ENCODE measurements at places on chromosomes 1 and 21.
A peak's percentile ranks its signal among the peaks of the same experiment; 100 is the strongest.

DNA sequence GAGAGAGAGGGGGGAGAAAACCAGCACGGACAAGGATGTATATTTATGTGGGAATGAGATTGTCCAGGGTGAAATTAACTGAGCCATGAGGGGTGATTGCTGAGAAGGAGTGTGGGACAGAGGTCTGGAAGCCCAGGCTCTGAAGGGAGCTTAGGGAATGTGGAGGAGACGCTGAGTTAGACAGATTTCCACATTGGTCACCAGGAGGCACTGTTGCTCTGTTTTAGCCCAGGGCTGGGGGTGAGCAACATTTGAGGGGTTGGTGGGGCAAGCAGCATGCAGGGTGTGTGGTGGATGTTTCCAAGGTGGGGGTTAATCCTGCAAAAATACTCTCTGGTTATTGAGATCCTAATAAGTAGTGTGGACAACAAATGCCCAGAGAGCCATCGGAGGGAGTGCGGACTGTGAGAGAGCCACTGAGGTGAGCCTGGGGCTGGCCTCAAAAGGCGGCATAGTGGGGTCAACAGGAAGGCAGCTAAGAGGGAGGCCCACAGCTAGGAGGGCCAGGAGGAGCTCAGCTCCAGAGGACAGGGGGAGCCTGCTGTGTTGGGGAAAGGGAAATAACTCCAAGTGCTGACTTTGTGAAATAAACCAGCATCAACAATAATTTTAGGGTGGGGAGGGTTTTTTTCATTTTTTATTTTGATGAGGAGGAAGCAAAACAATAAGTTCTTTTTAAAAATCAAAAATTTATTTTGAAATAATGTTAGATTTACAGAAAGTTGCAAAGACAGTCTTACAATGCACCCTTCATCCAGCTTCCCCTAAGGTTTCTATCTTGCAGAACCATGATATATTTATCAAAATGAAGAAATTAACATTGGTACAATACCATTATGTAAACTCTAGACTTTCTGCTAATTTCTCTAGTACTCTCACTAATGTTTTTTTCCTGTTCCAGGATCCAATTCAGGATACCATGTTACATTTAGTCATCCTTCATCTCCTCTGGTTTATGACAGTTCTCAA lies 82.8 kb upstream of the CD34 start:
- DNase-seq: no peak

DNA sequence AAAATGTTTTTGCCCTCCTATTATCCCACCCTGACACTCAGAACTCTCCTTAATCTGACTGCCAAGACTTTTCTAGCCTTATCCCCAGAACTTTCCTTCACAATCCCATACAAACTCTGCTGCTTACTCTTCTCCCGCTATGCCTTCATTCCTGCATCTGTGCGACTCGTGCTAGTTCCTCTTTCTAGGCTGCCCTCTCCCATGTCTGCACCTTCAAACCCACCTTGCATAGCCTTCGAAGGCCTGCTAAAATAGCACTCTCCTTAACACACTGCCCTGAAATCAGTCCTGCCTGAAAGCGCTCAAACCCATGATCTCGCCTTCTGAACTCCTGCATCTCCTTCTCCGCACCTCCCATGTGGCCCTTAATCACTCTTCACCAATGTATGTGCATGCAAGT lies 2.5 kb upstream of the NCF2 start:
- no peak for DNase-seq

DNA sequence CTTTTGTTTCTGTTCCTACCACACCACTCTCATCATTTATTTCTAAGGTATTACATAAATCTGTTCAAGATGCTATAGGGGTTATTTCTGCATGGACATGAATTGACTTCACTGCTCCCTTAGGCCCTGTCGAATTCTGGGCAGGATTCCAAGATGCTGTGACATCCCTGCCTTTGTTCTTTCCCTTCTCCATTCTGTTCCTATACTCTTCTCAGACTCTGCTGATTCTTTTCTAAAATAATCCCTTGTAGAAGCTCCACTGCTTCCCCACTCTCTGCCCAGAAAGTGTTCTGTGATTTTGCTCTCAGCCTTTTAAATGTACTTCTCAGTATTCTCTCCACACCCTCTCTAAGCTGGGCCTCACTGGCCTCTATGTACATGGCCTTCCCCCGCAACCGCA lies 99.2 kb downstream of the PHTF1 start:
- DNase-seq: no peak

- no peak for DNase-seq
Measured at GRCh38 chr1:107451715-107452114, 310.9 kb downstream of the NTNG1 start.

DNA sequence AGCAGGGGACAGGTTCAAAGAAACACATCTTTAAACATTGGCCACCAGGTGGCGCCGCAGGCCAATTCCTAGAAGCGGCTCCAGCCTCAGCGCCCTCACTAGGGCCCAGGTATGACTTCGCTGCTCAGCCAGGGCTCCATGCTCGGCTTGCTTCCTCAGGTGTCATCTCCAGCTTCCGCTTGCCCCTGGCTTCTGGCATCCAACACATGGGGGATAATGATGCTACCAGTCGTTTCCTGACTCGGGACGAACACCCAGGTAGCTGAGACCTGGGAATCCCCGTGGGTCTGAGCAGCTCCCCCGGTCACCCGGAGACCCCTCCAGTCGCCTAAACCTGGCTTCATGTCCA lies 8.5 kb upstream of the MEX3A start:
- DNase-seq: peak; percentile 84

GRCh38 chr1:2380816-2381591 lies 10.3 kb downstream of the MORN1 start:
- DNase-seq: no peak

GRCh38 chr21:26801498-26801897 lies 43.7 kb downstream of the ADAMTS1 start:
- no peak for DNase-seq

GRCh38 chr1:226985239-226985838 lies 45.2 kb downstream of the COQ8A start:
- no peak for DNase-seq

DNA sequence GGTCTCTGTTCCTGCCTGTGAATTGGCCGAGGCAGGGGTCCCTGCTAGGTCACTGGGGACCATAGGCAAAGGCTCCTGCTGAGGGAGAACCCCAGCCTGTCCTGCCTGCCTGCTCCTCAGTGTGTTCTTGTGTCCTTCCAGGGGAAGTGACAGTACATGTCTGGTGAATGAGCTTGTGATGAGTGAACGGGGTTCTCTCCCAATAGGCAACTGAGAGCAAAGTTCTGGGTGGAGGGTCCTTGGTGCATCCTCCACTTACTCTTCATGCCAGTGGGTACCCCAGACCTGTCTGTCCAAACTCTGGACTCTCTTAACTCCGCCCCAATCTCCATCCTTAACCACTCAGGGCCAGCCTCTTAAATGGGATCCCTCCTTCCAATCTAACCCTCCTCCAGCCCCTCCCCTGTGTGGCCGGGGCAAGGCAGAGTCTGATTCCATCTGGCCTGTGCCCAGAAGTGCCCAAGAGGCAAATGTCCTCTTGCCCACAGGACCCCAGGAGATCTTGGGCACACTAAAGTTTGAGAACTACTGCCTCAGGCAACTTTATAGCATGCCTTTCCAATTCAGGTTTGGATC lies 2.0 kb downstream of the XKR8 start:
- DNase-seq: no peak

GRCh38 chr1:224368409-224368808 lies 11.7 kb downstream of the CNIH4 start:
- DNase-seq: no peak

- no peak for DNase-seq
Measured at GRCh38 chr1:78833491-78833890, 173.0 kb downstream of the ADGRL4 start.

DNA sequence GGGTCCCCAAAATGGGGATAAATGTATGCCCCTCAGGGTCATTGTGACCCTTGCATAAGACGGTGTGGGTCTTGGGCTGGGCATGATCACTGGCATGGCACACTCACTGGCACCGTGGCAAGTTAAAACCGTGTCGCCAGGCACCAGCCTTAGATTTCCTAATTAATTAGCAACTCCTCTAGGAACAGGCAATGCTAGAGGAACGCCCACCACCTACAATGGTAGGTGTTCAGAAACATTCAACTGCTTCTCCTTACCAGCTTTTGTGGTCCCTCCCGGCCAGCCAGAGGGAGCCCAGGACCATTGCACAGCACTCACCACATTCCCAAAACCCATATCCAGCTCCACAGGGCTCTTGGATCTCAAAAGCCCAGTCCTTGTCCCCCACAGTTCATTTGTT lies 36.4 kb downstream of the EPHA2 start:
- DNase-seq: no peak

DNA sequence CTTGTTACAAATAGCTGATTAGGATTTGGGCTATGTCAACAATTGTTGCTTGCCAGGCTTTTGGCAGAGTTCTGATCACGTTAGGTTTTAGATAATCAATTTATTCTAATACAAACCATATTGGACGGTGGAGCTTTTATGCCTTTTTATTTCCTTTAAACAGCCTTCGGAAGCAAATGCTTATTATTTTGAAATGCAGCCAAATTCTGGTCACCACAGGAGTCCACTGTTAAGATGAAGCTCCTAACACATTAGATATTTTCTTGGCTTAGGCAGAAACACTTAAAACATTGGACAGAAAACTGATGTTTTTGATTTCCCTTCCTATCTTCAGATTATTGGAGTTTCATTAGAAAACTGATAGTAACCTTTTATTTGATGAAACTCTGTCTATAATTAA lies 82.9 kb downstream of the CENPF start:
- no peak for DNase-seq

GRCh38 chr1:225919906-225920305 lies 4.1 kb downstream of the PYCR2 start:
- DNase-seq: no peak

DNA sequence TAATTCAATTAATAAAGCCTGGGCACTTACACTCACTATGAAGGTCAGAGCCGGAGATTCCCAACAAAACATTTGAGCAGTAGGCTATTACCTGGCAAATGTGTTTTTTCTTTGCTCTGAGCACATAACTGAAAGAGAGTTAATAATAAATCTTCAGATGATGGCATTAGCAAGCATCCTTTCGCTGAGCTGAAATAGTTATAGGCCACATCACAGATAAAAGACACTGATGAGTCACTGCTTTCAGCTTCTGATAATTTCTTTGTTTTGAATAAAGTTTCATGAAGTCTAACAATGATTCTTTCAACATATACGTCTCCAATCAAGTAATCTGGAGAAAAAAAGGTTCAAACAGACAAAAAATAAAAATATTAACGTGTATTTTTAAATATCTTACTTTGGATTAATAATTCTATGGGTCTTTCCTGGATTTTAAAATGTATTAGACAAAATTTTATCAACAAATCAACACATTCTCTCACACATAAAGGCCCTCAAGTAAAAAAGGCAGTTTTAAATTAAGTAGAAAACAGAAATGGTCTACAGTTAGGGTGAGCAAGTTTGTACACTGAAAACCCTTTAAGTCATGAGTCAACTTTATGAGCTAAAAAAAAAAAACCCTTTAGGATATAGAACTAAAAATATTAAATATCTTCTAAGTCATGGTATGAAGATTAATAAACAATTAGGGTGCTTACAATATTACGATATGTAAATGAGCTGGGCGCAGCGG lies 33.1 kb downstream of the LTN1 start:
- DNase-seq: no peak

DNA sequence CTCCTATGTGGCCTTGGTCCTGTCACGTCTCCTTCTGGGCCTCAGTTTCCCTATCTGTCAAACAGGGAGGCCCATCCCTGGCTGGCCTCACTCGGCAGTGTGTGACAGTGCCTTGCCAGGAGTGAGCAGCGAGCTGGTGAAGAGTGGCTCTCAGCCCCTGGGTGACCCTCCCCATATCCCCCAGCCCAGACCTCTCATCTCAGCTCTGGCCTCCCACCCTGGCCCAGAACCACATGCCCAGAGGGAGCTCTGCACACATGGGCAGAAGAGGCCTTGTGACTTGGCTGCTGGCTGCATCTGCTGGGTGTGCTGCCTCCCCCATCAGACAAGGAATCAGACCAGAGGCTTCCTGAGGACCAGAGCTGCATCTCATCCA lies 19.5 kb upstream of the PADI1 start:
- DNase-seq: no peak

DNA sequence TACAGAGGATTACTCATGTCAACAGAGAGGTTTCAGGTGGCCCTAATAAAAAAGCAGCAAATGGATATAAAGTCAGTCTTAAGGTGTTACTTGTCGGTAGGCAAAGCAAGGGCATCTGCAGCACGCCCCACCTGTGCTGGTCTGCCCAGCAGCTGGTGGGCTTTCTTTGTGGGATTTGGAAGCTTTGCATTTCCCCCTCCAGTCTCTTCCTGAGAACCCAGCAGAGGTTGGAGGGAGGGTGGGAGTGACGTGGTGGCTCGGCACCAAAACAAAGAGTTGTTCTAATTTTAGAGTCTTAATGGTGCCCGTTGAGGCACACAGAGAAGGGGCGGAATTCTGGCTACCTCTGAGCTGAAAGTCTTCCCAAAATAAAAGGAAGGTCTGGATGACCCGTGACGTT lies 4.8 kb upstream of the PCBP3 start:
- DNase-seq: no peak

GRCh38 chr1:17579951-17580939 lies 40.7 kb downstream of the ARHGEF10L start:
- no peak for DNase-seq

GRCh38 chr1:157140063-157140588 lies 1.9 kb upstream of the ETV3 start:
- no peak for DNase-seq

GRCh38 chr1:150268340-150268704 lies 494 bp downstream of the APH1A start:
- DNase-seq: peak; percentile 59

GRCh38 chr1:31505911-31506497 lies 70.3 kb upstream of the TINAGL1 start:
- peak; percentile 25 for DNase-seq

GRCh38 chr1:112298558-112298957 lies 97.5 kb upstream of the CTTNBP2NL start:
- DNase-seq: no peak

DNA sequence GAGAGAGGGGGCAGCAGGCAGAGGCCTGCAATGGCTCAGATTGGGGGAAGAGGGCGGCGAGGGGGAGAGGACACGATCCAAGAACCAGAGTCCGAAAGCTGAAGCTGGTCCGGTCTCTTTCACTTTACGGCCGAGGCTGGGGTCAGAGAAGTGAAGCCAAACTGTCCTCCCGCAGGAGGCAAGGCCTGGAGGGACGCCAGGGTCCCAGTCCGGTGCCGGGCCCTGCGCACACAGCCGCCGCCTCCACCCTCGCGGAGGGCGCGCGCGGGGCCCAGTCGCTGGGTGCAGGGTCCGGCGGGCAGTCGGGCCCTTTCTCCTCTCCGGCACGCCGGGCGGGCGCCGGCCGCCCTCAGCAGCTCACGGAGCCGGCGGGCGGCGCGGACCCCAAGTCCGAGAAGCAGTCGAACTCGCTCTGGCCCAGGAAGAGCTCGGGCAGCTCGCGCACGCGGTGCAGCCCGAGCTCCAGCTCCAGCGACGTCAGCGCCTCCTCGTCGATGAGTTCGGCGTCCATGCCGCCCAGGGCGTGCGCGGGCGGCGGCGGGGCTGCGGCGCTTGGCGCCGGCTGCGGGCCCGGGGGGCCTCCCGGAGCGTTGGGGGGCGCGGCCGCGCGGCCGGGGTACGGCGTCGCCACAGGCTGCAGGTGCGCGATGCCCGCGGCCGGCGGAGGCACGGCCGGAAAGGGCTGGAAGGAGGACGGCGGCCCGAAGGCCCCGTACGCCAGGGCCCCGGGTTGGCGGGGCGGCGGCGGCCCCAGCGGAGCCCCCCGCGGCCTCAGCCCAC lies 749 bp downstream of the CITED4 start:
- peak; percentile 22 for DNase-seq

GRCh38 chr1:237199026-237199425 lies 157.0 kb downstream of the RYR2 start:
- DNase-seq: no peak

GRCh38 chr21:41779659-41780058 lies 12.8 kb upstream of the RIPK4 start:
- no peak for DNase-seq

- peak; percentile 15 for DNase-seq
Measured at GRCh38 chr21:46110499-46111192, 12.7 kb downstream of the COL6A2 start.

All from CD4-positive, alpha-beta T cell treated with Interleukin-15 for 1 hour (primary cell).